Suprapubic skin (tissue), 4 donors: ENCODE measurements at places on chromosomes 13 and 19.

DNA sequence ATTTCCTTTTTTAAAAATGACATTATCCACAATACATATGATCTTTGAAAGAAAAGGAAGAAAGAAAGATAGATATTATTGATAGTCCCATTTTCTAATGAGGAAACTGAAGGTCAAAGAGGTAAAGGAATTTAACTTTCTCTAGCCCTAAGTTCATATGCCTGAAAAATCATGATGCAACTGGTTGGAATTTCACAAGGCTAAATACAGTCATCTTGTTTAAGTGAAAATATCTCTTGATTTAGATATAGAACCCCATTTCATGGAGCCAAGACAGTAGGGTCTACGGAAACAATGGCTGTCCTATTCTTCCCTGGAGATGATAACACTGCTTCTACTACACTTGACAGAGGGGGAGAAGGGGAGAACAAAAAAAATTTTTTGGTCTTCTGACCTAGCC, 366.2 kb downstream of the DNAJC15 start:
- no peak overlapping the region for H3K27ac ChIP-seq
- no peaks in the 10 kb centered on the region for H3K36me3 ChIP-seq
- H3K27me3 ChIP-seq = no peaks in the 10 kb centered on the region
- H3K4me1 ChIP-seq = peaks cover 15% of the 10 kb centered on the region

DNA sequence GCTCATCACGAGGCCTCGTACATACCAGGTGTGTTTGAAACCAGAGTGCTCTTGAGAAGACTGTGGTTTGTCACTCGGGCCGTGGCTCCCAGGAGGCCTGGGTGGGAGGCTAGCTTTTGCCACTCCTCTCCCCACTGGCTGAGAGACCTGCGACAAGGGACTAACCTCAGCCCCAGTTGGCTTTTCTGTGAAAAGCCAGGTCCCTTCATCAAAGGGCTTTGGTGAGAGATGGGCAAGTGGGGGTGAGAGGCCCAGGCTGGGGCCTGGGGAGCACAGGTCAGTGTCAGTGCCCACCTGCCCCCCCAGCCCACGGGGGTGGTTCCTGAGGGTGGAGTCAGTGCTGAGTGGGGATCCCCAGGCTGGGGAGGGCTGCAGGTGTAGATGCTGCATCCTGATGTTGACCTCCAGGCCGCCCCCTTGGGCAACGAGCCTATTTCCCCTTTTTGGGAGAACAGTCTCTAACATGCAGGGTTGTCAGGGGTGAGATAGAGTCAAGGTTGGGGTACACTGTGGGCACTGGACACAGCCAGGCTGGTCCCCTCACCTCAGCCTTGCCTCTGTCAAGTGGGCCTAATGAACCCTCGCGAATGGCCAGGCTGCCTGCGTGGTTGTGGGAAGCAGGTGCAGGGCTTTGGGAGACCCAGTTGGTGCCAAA, 661 bp downstream of the KCNJ14 start:
- DNase-seq = no peak
- H3K27ac ChIP-seq = no peak overlapping the region
- no peaks in the 10 kb centered on the region for H3K27me3 ChIP-seq
- no peak overlapping the region for H3K4me3 ChIP-seq

- no peaks in the 10 kb centered on the region for H3K36me3 ChIP-seq
- peaks cover 7% of the 10 kb centered on the region for H3K4me1 ChIP-seq
- H3K27ac ChIP-seq = no peak overlapping the region
- H3K27me3 ChIP-seq = no peaks in the 10 kb centered on the region
- DNase-seq = no peak
- H3K4me3 ChIP-seq = no peak overlapping the region
These were observed 437.5 kb downstream of the FGF9 start for GRCh38 chr13:22108283-22108942.

DNA sequence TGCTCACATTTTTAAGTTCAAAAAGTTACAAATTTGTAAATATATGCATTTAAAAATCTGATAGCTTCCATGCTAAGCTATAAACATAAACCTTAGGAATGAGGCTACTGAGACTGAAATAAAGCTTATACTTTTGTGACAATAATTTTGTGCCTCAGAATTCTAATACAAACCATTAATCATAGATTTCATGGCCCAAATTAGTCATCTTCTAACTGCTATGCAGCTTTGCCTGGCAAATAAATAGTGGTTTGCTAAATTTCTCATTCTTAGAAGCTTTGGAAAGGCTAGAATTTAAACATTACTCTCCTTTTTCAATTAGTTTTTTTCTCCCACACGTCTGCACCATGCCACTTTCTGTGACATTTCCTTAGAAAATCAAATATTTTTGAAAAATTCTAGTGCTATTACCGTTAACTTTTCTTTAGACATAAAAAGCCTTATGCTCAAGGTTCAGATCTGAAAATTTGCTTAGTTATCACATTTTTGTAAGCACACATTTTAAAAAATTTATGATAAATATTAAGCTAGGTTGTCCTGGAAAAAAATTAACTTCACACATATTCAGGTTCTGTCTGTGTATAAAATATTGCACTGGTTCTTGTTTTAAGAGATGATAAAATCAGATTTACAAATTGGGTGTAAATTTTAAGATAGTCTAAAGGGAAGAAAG, 46.9 kb downstream of the FNDC3A start:
- H3K27ac ChIP-seq = no peak overlapping the region
- H3K4me1 ChIP-seq = peaks cover 3% of the 10 kb centered on the region
- no peaks in the 10 kb centered on the region for H3K36me3 ChIP-seq
- no peak overlapping the region for H3K4me3 ChIP-seq

- H3K36me3 ChIP-seq = no peaks in the 10 kb centered on the region
- no peak for DNase-seq
- H3K4me1 ChIP-seq = no peaks in the 10 kb centered on the region
- H3K4me3 ChIP-seq = no peak overlapping the region
- H3K27me3 ChIP-seq = no peaks in the 10 kb centered on the region
- H3K27ac ChIP-seq = no peak overlapping the region
These were observed 2130.9 kb upstream of the PCDH20 start for GRCh38 chr13:63546524-63546923.

DNA sequence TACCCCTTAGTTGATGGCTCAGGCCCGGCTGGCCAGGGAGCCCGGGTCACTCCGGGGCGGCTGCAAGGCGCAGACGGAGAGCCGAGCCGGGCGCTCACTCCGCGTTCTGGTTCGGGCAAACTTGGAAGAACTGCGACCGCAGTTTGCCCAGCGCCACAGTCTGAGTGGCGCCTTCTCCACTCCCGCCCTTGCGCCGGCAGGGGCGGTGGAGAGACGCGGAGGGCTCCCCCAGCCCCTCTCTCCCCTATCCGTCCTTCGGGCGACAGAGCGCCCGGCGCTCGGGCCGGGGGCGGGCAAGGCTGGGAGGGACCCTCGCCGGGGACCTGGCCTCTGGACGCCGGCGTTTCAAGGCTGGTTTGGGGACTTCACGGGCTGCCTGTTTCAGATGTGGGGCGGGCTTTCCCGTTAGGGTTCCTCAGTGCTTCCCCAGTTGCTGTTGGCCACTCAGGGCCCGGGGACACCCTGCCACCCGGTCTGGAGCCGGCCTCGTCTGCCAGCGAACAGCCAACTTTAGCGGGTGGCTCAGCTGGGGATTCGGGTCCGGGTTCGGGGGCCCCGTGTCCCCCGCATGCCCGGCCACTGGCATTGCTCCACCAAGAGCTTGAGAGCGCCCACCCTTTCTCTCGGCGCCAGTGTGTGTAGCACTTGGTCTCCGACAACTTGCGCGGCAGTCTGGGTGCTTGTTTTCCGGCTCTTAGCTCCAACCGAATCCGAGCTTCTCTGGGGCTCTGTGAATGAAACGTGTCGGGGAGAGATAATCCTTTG, 1.5 kb downstream of the GPC6 start:
- DNase-seq = peak; percentile 64
- peak overlapping the region; percentile 64 for H3K27ac ChIP-seq
- peaks cover 23% of the 10 kb centered on the region for H3K4me1 ChIP-seq

- no peak for DNase-seq
- H3K27me3 ChIP-seq = no peaks in the 10 kb centered on the region
- H3K4me1 ChIP-seq = peaks cover 21% of the 10 kb centered on the region
- H3K27ac ChIP-seq = no peak overlapping the region
- no peaks in the 10 kb centered on the region for H3K36me3 ChIP-seq
- H3K4me3 ChIP-seq = no peak overlapping the region
These were observed 148.9 kb downstream of the SHISA2 start for GRCh38 chr13:25902891-25903341.

DNA sequence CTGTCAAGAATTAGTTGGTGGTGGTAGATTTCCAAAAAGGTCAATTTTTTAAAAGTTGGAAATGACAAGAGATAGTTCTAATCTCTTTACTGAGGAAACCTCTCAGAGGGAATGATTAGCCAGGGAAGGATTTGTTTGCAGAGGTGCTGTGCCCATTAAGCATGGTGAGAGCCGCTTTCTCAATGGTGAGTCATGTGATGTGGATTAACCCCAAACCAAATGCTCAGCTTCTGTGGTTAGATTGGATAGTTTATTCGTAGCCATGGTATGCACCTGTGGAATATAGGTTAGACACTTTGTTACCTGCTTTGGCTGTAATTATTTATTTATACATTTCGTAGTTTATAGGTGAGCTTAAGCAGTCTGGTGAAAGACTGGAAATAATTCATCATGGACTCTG, 7.1 kb downstream of the HNRNPM start:
- no peak overlapping the region for H3K4me3 ChIP-seq
- no peaks in the 10 kb centered on the region for H3K27me3 ChIP-seq

DNA sequence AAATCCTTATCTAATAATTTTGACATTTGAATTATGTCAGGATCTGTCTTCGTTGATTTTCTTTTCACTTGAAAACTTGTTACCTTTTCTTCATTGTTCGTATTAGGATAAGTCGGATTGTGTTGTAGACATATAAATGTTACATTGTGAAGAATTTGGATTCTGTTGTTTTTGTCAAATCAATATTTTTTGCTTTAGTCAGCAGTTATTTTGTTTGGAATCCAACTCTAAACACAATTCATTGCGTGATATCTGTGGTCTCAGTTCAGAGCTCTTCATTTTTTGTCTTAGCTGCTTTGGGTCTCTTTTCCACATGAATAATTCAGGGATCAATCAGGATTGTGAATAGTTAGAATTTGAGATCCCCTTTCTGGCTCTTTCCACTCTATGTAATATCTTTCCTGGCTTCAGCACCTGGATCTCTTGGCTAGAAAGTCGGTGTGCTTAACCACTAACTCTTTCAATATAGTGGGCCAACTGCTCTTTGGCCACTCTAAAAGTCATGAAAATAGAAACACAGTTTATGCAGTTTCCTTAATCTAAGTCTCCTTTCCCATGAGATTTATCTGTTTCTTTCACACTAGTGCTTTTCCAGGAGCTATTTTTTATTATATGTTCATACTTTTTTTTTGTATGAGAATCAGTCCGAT, 2494.2 kb upstream of the PCDH20 start:
- H3K4me1 ChIP-seq = no peaks in the 10 kb centered on the region
- no peaks in the 10 kb centered on the region for H3K36me3 ChIP-seq
- DNase-seq = no peak

GRCh38 chr13:44809190-44809589, 180.1 kb downstream of the NUFIP1 start:
- DNase-seq = no peak
- H3K36me3 ChIP-seq = no peaks in the 10 kb centered on the region
- H3K4me3 ChIP-seq = no peak overlapping the region
- H3K4me1 ChIP-seq = no peaks in the 10 kb centered on the region
- H3K27me3 ChIP-seq = no peaks in the 10 kb centered on the region
- H3K27ac ChIP-seq = no peak overlapping the region

DNA sequence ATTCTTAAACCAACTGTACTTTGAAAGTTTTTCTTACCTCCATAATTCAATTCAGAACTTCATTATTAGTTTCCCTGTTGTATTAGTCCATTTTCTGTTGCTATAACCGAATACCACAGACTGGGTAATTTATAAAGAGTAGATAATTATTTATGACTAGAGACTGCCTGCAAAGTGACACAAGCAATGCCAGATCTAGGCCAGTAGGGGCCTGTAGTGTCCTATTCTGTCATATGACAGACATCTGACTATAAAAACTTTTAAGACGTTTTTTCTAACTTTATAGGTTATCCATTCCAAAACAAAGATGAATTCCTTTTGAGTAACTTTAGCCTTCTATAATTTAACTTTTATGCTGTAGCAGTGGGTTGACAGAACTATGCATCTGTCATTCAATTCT, 2783.8 kb downstream of the PCDH9 start:
- H3K36me3 ChIP-seq = no peaks in the 10 kb centered on the region
- H3K27ac ChIP-seq = no peak overlapping the region
- no peak for DNase-seq
- H3K4me3 ChIP-seq = no peak overlapping the region

DNA sequence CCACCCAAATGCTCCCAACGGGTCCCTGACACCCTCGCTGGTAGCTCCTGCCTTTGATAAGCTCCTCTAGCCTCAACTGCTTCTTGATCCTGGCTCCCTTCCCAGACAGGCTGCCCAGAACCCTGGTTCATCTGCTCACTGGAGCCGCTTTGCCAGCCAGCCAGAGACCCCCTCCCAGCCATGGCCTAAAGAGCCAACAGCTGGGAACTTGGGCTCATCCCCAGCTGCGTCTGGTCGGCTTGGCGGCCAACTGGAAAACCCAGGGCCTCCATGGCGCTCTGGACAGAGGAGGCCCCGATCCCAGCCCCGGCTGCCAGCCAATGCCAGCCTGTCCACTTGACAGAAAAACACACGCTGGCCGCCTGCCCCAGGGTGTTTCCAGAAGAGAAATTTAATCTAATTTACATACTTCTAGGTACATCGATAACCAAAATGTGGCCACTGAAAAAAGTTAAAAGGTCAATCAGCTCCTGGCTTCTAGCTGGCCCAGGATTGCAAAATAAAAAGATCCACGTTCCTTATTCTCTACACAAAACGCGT, 3.0 kb upstream of the AKAP8L start:
- peaks cover 51% of the 10 kb centered on the region for H3K36me3 ChIP-seq
- no peak overlapping the region for H3K27ac ChIP-seq
- H3K27me3 ChIP-seq = no peaks in the 10 kb centered on the region
- peaks cover 24% of the 10 kb centered on the region for H3K4me1 ChIP-seq

DNA sequence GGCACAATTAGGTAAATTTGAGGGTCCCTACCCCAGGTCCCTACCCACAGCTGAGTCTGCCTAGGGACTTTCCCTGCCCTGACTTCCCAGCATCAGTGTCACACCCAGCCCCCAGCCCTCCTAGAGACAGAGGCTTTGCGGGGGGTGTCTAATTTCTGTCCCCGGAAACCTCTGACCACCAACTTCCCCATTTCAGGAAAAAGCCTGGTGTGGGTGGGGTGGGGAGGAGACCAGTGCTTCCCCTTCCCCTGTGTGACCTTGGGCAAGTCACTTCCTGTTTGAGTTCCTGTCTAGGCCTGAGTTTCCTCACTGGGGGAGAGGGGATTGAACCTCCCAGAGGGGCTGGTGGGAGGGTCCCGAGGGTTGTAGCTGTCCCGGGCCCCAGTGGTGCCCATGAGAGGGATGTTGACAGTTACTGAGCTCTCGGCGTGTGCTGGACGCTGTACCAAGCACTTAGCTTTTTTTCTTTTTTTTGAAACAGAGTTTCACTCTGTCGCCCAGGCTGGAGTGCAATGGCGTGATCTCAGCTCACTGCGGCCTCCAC, 7.9 kb downstream of the VASP start:
- no peak for DNase-seq
- peaks cover 25% of the 10 kb centered on the region for H3K36me3 ChIP-seq
- H3K4me3 ChIP-seq = no peak overlapping the region
- peaks cover 37% of the 10 kb centered on the region for H3K4me1 ChIP-seq
- H3K27ac ChIP-seq = peak overlapping the region; percentile 63

- H3K36me3 ChIP-seq = no peaks in the 10 kb centered on the region
- no peak overlapping the region for H3K4me3 ChIP-seq
- peaks cover 72% of the 10 kb centered on the region for H3K4me1 ChIP-seq
- peak overlapping the region; percentile 10 for H3K27ac ChIP-seq
These were observed 7.0 kb downstream of the LPAR6 start for GRCh38 chr13:48405875-48406274.
